Panc1 (cell line): ENCODE measurements at places on chromosomes 1 and 21.

DNA sequence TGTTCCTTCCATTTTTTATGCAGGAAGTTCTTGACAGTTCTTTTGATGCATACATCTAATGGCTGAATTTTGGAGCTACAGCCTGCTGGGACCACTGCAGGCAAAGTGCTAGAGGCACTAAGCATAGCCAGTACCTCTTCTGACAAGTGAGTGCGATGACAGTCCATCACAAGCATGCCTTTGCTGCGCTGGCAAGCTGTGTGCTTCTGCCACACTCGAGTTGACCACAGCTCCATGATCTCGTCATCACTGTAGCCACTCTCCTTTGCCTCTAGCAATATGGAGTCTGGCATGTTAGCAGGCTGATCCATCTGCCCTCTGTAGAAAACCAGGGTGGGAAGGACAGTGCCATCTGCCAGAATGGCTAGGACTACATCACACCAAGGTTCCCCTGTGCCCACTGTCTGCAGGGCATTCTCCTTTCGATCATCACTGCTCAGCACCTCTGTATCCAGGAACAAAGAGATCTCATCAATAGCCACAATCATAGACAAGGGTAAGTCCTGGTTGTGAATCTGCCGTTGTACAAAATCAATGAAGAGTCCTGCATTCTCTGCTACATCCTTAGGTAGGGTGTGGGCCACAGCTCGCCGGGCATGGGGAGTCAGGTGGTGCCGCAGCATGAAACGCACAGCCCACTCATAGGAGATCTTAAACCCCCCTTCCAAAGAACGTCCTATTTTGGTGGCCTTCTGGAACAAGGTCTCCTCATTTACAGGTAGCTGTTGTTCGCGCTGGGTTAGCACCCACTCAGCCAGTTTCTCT, 6.0 kb downstream of the PSMB4 start:
- no peak for DNase-seq

GRCh38 chr1:40350391-40350790, 23.1 kb upstream of the SMAP2 start:
- DNase-seq, result no peak

DNA sequence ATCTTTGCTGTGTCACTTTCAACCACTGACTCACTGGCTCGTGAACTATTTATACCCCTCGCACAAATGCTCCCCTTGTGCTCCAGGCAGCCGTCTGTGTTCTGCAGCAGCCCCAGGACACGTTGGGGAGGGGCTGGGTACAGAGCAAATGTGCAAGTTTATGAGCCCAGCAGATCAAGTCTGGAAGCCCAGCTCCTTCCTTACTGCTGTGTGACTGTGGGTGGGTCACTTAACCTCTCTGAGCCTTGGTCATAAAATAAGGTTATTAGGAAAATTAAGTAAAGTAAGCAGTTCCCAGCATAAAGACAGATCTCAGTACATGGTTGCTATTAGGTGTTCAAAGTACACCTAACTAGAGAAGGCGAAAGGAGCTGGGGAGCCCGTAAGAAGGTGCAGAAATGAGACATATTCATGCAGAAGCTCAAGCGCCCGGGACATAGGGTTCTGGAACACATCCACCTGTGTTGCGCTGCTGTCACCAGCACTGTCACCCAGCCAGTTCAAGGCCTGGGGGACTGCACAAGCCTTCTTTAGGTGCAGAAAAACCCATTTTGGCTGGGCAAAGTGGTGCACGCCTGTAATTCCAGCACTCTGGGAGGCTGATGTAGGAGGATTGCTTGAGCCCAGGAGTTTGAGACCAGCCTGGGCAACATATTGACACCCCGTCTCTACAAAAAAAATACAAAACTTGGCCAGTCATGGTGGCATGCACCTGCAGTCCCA, 13.8 kb downstream of the EFHD2 start:
- DNase-seq, result no peak

GRCh38 chr21:37711836-37712568, 204.3 kb downstream of the KCNJ6 start:
- DNase-seq, result peak; percentile 57

- DNase-seq, result no peak
Measured at GRCh38 chr1:206025283-206025820, 1.7 kb upstream of the CTSE start.

GRCh38 chr1:201925981-201926645, 20.2 kb downstream of the LMOD1 start:
- no peak for DNase-seq

DNA sequence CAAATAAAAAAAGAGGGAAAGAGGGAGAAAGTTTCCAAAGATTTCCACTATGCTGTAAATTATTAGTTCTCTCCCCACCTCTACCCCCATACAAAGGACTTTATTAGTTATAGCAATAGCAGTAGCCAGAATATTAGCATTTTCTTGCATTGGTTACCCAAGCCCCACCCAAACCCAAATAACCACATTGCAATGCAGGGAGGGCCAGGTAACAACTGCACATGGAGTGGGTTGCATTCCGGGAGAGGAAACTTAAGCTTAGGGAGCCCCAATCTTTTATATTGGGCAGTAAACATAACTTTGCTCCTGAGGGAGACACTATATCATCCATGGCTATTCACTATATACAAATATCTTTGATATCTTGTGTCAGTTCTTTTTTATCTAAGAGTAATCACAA, 6.0 kb downstream of the ADIPOR1 start:
- DNase-seq, result no peak

DNA sequence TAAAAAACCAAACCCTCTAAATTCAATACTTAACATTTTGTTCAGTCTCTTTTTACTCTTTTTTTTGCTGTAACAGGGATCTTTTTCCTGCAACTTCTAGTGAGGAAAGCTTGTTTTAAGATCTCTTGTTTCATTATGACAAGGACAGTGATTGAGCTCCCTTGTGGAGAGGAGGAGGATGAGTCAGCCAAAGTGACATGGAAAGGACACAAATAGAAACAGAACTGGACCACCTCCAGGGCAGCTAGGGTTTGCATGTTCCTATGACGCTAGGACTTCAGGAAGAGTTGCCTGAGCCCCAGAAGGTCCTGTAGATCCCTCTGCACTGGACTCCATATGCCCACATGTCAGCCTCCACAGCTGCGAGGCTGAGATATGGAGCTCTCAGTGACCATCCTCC, 212.6 kb upstream of the FAM78B start:
- no peak for DNase-seq

DNA sequence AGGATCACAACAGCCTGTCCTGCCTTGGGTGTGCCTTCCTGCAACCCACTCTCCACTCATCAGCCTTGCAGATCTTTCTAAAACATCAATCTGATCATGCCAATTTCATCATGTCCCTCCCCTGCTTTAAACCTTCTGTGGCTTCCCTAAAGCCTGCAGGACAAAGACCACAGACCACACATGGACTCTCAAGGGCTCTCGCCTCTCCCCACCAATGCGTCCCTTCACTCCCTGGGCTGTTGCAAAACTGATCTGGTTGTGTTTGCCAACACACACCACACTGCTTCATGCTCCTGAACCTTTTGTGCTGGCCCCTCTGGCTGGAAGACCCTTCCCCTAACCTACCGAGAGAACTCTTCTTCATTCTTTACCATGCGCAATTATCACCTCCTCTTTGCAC, 72.4 kb downstream of the ITPKB start:
- no peak for DNase-seq

DNA sequence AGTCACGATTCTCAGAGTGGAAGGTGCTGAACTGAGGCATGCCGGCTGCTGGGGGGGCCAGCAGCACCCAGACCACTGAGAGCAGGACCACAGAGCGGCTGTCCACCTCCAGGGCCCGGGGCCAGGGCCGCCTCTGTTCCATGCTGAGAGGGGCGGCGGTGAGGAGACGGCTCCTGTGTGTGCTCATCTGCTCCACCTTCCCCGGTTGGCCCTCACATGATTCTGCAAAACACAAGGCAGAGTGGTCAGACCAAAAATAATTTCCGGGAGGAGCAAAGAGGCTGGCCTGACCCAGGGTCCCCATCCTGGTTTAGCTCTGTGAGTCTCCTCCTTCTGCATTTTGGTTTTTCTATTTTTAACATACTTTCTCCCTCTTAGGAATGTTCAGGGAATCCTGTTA, 26.4 kb downstream of the PLXNA2 start:
- DNase-seq, result no peak

GRCh38 chr21:36639769-36640168, 59.1 kb upstream of the SIM2 start:
- DNase-seq, result no peak

DNA sequence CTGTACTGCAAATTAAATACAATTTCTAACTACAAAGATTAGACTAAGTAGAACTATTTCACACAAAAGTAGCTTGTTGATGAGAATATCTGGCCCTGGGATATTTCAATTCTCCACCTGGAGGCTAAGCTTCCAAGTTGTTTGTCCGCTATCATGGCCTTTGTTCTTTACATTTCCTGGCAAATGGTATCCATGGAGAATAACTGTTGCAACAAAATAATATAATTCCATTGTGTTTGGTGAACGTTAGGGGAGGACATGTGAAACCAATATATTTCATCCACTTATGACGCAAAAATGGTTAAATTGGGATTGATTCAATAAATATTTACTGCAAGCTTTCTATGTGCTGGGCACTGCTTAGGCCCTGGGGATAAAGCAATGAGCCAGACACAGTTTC, 565.4 kb downstream of the PTPRC start:
- DNase-seq, result no peak

GRCh38 chr1:160743266-160743665, 4.2 kb downstream of the SLAMF7 start:
- no peak for DNase-seq

DNA sequence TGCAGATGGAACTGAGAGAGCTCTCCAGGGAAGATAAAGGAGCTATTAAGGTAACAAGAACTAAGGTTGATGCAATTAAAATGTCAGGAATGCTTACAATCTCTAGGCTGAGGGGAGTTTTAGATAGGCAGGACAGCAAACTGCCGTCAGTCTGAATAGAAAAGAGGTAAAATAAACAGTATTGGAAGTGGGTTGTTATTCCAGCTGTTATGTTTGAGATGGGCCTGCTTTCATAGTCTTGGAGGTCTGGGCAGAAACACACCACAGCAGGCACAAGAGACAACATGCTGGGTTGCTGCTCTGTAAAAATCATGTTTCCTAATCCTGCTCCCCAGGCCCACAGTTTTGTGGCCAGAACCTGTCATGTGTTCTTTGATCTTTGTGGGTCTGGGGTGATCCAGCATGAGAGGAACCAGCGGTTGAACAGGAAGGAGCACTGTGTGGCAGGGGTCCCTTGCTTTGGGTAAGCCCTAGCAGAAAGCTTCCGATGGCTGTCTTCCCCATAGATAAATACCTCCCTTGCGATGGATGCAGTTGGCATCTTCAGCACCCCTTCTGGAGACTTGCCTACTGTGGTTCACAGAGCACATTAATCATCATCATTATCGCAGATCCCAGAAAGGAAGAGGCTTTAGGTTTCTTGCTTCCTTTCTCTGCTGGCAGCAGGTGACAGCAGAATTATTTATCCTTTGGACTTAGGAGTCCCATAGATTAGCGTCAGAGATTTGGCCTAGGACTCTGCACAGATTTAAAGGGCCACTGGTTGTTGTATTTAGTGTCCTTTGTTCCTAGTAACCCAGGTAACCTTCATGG, 97.1 kb downstream of the AK5 start:
- DNase-seq, result no peak

GRCh38 chr1:227654431-227654830, 80.7 kb downstream of the JMJD4 start:
- no peak for DNase-seq

DNA sequence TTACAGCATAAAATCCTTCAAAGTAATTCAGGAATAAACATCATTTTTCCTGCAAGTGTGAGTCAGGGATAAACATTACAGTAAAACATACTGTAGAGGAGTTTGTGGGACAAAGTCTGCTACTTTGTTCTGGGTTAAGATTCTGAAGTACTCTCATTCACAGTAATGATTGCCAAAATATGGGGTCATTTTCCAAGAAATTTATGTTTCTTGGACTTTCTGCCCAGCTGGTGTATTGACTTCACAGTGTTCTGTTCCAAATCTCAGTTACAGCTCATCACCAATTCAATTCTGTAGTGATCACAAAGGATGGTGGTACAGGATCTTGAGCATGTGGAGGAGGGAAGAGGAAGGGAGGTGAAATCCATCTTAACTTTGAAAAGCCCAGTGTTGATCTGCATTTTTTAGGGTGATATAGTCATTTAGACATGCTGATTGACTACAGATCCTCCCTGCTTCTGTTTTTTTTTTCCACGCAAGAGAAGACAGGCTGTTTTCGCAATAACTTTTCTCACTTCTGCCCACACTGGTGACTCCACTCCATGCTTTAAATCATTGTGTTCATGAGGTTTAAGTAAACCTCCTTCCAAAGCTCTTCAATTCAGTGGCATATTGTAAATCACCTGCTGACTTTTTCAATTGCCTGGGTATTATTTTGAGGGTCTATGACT, 60.4 kb upstream of the C1orf53 start:
- no peak for DNase-seq

DNA sequence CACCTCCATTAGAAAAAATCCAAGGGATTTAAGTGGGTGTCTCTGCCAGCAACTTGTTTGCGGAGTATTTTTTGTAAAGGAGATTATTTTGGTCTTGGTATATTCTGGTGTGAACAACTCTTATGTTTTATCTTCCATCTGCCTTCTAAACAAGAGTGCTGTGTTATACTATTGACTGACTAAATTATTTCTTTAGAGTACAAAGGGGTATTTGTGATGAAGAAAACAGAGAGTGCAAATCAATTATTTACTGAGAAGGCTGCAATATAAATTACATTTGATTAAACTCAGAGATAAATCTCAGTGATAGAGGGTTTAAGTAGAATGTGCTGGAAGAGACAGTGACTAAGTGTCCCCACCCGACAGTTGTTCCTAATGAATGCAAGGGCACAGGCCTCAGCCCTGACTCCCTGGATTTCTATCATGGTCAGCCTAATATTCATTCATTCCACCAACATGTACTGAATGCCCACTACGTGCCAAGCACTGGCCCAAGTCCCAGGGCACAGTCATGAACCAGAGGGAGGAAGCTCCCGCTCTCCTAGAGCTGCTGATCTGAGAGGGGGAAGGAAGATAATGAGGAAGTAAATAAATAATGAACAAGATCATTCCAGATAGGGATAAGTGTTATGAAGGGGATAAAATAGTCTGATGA, 196.9 kb upstream of the C8B start:
- no peak for DNase-seq

DNA sequence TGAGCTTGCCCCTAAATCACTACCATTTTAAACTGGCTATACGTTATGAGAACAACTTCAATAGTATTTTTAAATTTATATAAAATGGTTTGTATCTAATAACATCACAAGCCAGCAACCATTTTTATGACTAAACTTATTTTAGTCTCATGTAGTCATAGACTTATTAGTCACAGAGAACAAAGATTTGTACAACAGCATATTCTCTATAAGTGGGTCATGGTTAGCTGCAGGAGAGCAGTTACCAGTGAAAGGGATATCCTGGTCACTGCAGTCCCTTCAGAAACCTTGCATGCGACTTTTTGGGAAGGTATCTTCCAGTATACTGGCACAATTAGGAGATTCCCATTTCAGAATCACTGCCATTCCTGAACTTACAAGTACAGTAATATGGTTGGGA, 90.0 kb downstream of the HFM1 start:
- no peak for DNase-seq
